Bronchial smooth muscle cell (primary cell): ENCODE measurements at places on chromosomes 1 and 21. TPM values are rescaled to one million over a fixed set of nuclear protein-coding genes. Genes with fewer than 3 reads are reported as not detected.

The IPP gene
- 13.9 and 16.1 TPM in 2 replicates for total RNA-seq

The CCDC17 gene
- 0.77 and 0.79 TPM in 2 replicates for total RNA-seq

The WNT4 gene
- under 0.01 TPM in 1 of 2 replicates, not detected in the other for total RNA-seq

The HAO2 gene
- total RNA-seq = not detected in 2 replicates

The MYOCOS gene
- under 0.01 TPM in 1 of 2 replicates, not detected in the other for total RNA-seq

The HCRTR1 gene
- not detected in 2 replicates for total RNA-seq

The LRRC3 gene
- total RNA-seq = under 0.01 TPM in 2 replicates

The PODN gene
- 51.2 and 60.4 TPM in 2 replicates for total RNA-seq

The C1orf94 gene
- total RNA-seq = not detected in 2 replicates

The IQCC gene
- total RNA-seq = 0.69 and 1.6 TPM in 2 replicates

The MYOC gene
- 0.52 and 1.3 TPM in 2 replicates for total RNA-seq

The YBX1 gene
- total RNA-seq = 952 and 1,093 TPM in 2 replicates

The RGS4 gene
- 2.7 and 12.6 TPM in 2 replicates for total RNA-seq

The THEM4 gene
- total RNA-seq = 6.0 and 8.7 TPM in 2 replicates

The HMCN1 gene
- total RNA-seq = 33.9 and 52.2 TPM in 2 replicates

The PAQR6 gene
- total RNA-seq = 0.47 and 0.60 TPM in 2 replicates

The TRIM58 gene
- total RNA-seq = not detected in 2 replicates

The LEFTY1 gene
- total RNA-seq = 0.16 TPM in 1 of 2 replicates, not detected in the other
